ENCODE measurements at places on chromosomes 11 and 22.

DNA sequence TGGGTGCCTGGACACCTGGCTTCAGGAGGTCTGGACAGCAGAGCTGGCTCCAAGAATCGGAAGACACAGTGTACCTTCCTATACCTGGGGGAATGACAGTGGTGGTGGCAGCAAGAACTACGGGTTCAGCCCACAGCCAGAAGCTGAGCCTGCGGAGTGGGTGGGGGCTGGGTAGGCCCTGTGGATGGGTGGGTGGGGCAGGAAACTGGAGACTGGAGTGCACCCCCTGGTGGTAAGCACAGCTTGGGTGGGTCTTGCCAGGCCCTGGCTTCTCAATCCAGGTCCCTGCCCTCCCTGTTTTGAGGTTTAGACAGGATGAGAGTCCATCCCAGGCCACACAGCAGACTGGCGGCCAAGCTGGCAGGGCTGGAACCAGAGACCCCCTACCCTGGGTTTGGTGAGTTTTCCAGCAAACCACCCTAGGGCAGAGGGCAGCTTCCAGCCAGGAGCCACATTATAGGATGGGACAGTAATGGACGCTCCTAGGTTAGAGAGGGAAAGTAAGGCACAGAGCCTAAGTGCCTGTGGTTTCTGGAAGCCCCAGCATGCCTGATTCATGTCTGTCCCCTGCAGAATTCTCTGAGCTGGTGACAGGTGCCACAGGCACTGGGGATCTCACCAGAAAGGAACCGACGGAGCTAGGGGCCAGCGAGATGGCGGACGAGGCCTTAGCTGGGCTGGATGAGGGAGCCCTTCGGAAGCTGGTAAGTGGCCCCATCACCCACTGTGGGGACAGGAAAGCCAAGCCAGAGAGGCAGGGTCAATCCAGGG lies 1.7 kb downstream of the SMTN start:
- DNase-seq = peak; percentile 49

- DNase-seq = no peak
Observed at GRCh38 chr11:38553148-38553547, 1955.1 kb upstream of the RAG2 start.

- DNase-seq = no peak
Observed at GRCh38 chr11:91209751-91210150, 986.9 kb upstream of the CHORDC1 start.

DNA sequence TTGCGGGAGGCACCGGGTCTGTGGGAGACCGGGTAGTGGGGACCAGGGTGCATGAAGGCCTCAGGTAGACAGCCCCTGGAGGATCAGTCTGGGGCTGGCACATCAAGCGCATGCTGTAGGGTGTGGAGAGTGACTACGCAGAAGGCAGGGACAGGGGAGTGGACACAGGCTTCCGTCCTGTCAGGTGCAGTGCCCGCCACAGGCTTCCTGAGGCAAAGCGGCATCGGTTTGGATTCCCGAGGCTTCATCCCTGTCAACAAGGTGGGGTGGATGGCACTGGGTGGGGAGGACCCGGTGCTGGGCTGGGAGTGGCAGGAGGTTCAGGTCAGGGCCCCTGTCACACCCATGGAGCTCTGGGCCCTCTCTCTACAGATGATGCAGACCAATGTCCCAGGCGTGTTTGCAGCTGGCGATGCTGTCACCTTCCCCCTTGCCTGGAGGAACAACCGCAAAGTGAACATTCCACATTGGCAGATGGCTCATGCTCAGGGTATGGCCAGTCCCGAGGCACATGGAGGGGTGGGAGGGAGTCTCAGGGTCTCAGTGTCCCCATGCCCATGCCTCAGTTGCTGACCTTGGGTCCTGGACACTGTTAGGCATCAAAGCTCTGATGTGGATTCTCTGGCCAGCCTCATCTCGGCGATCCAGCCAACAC lies 4.5 kb upstream of the LZTR1 start:
- DNase-seq = no peak

GRCh38 chr22:23575601-23576000 lies 4.5 kb downstream of the IGLL1 start:
- no peak for DNase-seq

DNA sequence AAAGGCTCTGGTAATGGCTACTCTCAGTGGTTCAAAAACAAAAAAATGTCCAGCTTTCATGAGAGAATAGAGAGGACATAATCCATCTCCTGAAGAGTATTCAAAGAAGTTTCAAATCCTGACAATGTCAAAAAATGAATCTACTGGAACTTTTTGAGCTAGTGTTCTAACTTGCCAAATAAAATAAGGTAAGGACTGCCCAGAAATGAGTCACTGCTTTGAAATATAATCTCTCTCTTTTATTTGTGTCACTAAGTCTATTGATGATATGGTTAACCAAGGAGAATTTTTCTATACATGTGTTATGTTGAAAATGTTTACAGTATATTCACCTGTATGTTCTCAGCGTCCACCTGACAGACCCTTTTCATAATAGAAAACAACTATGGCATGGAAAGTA lies 3.4 kb downstream of the GUCY1A2 start:
- no peak for DNase-seq

GRCh38 chr11:48129697-48130395 lies 86.8 kb upstream of the OR4B1 start:
- no peak for DNase-seq

GRCh38 chr22:23849009-23850006 lies 8.4 kb upstream of the SLC2A11 start:
- DNase-seq = peak; percentile 86

- DNase-seq = no peak
Observed at GRCh38 chr22:33050614-33051182, 7.5 kb downstream of the SYN3 start.

DNA sequence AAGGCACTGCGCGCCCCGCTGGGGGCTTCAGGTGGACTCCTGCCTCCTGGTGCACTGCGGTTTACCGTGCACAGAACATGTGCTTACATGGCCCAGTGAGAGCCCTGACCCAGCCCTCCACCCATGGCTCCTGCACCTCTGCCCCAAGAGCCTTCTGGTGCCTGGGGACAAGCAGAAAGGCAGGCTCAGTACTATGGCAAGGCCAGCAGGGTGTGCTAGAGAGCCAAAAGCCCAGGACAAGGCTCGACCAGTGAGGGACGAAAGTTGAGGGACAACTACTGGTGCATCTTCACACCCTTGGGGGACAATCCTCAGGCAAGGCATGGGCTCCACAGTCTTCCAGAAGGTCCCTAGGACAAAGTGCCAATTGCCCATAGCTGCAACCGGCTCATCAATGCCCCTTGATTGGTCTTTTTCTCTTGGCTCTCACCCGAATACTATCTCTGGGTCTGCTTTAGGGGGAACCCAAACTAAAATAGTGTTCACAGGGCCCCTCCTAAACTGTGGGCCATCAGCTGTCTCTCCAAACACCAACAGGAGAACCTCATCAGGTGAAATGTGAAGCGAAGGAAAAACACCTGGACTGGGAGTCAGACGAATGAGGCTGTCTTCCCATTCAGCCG lies 13.5 kb downstream of the PGA5 start:
- DNase-seq = peak; percentile 65

DNA sequence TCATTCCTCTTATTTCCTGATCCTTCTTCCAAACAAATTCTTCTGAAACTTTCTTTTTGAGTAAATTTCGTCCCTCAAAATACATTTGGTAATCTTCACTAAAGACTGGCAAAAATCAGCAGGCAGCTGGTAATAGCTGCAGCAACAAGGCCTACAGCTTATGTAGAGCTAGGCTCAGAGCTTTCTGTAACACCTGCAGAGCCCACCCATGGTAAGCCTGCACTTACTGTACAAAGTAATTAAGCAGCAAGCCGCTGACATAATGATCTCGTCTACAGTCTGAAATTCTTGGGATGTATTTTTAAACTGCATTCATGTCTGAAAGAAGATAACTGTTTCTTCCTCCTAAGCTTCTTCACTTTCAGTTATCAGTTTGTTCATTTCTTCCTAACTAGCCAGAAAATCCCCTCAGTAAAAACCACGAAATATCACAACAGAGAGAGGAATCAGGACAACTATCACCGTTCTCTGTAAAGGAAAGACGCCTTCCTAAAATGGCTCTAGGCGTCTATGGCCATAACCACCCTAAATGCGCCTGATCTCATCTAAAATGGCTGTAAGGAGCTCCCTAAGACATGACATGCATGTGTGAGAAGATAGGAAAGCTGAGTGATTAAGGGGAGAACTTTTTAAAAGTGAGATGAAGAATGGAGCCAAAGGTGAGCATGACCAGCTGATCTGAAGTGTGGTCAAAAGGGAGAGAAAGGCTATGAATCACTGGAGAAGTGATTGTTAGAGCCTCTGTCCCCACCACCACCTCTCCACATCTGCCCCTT lies 56.2 kb downstream of the DENND5A start:
- no peak for DNase-seq

DNA sequence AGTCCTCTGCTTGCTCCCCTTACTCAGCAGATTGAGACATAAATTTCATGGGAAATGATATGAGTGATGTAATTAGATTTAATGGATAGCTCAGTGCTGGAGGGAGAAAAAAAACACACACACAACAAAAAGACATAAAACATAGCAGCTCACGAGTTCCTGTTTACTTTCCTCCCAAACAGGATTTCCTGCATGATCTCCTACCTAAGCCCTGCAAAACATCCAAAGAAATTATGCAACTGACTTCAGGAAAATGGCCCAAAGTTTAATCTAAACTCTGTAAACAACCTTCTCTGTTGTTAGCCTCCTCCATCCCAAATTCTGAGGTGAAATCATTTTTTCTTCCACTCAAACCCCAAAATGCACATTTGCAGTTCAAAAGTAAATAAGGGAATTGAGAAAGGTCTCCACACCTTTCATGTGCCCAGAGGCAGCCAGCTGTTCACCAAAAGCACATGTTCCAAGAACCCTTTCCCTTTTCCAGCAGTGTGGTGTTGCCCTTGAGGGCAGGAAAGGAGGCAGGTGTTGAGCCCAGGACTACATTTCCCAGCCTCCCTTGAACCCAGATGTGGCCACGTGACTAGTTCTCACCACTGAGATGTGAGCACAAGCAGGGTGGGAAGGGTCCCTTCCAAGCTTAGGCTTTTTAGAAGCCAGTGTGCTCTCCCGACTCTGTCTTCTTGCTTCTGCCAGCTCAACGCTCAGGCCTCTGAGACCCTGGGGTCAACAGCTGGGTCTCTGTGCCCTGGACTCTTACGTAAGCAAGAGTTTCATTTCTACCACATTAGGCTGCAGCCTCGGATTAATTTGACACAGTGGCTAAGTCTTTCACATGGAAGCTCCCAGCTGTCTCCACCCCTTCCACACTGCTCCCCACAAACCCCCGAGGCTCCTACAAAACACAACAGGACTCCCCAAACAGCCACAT lies 301.2 kb downstream of the CTTN start:
- DNase-seq = no peak

DNA sequence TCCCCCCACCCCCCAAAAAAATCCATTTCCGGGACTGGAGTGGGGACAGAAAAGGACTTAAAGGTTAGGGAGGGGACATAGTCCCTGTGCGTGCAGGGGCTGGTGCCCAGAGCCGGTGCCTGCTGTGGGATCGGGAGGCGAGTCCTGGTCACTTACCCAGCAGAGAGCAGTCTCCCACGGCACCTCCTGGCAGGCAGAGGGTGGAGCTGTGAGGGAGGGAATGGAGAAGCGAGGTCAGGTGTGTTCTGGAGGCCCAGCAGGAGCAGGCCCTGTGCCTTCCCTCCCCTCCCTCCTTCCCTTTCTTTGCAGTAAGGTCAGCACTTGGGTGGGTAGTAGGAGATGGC lies 28.4 kb downstream of the SHANK3 start:
- DNase-seq = no peak

DNA sequence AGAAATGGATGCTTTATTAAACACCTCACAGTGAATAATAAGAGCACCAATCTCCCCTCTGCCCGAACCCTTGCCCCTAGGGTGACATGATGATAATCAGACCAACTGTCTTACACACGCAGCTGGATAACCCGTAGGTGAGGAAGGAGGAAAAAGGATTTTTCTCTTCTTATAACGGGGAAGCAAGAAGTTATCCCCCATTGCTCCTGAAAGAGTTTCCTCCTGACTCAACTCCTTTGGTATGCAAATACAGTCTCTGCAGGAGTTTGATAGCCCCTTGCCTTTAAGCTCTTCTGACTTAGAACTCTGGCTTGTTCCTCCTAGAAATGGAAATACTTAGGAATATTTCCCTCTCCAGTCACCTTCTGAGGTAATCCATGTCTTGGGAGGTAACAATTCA lies 455.8 kb downstream of the TMEM135 start:
- DNase-seq = no peak

DNA sequence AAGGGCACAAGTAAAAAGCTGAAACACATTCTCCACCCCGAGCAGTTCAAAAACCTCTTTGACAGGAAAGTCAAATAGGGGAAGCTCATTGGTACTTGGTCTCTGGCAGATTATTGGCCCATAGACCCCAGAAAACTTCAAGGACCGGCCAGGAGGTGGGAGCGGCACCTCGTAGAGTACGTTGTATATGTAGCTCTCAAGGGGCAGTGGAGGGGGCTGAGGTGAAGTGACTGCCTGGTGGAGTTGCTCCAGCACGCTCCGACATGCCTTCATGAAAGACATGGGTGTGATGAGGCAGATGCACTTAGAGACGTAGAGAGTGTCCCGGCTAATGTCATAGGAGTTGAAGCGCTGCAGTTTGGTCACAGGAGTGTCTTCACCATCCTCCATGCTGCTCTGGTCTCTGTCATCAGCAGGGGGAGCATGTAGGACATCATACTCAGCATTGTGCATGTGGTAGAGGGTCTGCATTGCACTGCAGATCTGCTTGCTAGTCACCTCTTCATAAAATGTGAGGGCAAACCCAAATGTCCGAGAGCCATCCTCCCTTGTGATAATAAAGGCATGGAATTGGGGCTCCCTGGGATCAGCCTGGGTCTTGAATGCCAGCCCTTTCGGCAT lies 61.3 kb downstream of the DENND5A start:
- DNase-seq = peak; percentile 14

DNA sequence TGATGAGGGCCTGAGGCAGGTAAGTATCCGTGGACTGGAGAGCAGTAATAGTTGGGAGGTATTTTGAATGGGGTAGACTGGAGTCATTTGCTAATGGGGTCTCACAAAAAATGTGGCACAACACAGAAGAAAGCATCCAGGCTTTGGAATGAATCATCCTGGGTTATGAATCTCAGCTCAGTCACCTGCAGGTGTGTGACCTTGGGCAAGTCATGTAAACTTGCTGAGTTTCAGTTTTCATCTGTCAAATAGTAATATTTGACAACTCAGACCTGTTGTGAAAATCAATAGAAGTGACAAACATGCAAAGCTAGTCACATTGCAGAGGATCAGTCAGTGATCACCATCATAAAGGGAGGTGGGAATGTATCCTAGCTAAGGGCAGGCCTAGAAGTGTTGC lies 232.0 kb upstream of the TENM4 start:
- no peak for DNase-seq

GRCh38 chr11:121336279-121336937 lies 43.8 kb downstream of the SC5D start:
- no peak for DNase-seq

GRCh38 chr22:46827781-46828180 lies 65.3 kb downstream of the TBC1D22A start:
- no peak for DNase-seq

- DNase-seq = no peak
Observed at GRCh38 chr22:23473901-23474300, 106.2 kb downstream of the IGLL1 start.

DNA sequence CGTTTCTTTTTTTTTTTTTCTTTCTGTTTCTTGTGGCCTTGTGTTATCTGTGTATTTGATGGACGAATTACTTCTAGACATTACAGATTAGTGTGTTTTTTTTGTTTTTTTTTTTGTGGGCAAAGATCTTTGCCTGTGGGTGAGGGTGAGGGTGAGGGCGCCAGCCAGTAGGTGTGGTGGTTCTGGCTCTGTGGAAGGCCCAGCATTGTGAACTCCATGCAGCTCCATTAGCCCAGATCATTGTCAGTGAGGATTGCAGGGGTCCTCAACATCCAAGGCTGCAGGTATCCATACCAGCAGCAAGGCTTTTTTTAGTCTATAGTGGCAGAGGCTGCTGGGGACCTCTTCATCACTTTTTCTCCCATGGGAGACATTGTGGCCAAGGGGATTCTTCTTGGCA lies 13.7 kb downstream of the BIRC2 start:
- DNase-seq = peak; percentile 39
